Glomerular endothelial cell (primary cell): ENCODE measurements at places on chromosomes 5 and 9.

- DNase-seq: no peak
Measured at GRCh38 chr9:75027187-75028107, 646 bp downstream of the CARNMT1 start.

GRCh38 chr9:32627394-32627954, 8.0 kb downstream of the TAF1L start:
- DNase-seq: no peak

GRCh38 chr5:136061630-136062365, 33.0 kb downstream of the TGFBI start:
- no peak for DNase-seq

GRCh38 chr5:148606296-148606695, 48.0 kb downstream of the HTR4 start:
- DNase-seq: no peak
